ENCODE measurements at places on chromosomes 13 and 19. TPM values are rescaled to one million over a fixed set of nuclear protein-coding genes. Genes with fewer than 3 reads are reported as not detected.

Gene PDE4C
- not detected for total RNA-seq

Gene FFAR2
- not detected for total RNA-seq

Gene ZNF66
- total RNA-seq: 6.9 TPM

Gene VSTM2B
- not detected for total RNA-seq

Gene STOML3
- not detected for total RNA-seq

Gene TBXA2R
- total RNA-seq: 2.7 TPM

Gene SPACA4
- total RNA-seq: not detected

Gene NR1H2
- 67.4 TPM for total RNA-seq

Gene DHDH
- 0.32 TPM for total RNA-seq

Gene ZNF772
- 5.2 TPM for total RNA-seq

Gene PLK5
- not detected for total RNA-seq

Gene AMER2
- not detected for total RNA-seq

Gene ZNF578
- total RNA-seq: 0.48 TPM

Gene KANK2
- 3.2 TPM for total RNA-seq

Gene MLLT1
- 70.3 TPM for total RNA-seq

Gene LAIR1
- total RNA-seq: 9.3 TPM

Gene ZNF526
- 17.9 TPM for total RNA-seq

Gene TMEM221
- total RNA-seq: not detected

Gene LYPD3
- 2.0 TPM for total RNA-seq

Gene EPS8L1
- total RNA-seq: 1.5 TPM

Gene ZBTB7A
- total RNA-seq: 42.4 TPM

Gene CAB39L
- 5.7 TPM for total RNA-seq

Gene B3GNT3
- not detected for total RNA-seq

Gene CERS4
- 20.5 TPM for total RNA-seq
